ENCODE measurements at places on chromosomes 13 and 19. TPM values are rescaled to one million over a fixed set of nuclear protein-coding genes. Genes with fewer than 3 reads are reported as not detected.

DNA sequence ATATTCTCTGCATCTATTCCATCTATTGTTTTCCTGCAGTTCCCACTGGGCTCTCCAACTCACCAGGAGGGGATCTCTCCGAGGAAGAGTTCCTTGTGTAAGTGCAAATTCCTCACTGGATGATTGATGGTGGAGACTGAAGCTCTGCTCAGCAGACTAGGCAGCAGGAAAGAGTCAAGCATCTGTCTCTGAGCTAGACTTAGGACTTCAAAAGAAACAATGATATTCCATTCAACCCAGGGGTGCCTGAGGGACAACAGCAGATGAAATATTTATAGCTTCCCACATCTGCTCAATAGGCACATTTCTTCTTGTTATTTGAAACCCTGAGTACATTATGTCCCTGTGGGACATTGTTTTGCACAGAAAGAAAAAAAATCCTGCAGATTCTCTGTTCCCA, at the start of the genes OR7A5 and OR7C1:
TSS of gene OR7A5 (minus strand) at position 175 of the 400 bp plus-strand sequence. CDS start 6,944 bp downstream, outside the sequence.
TSS of gene OR7C1 (minus strand) at position 175 of the 400 bp plus-strand sequence. CDS start 35,049 bp downstream, outside the sequence.
- H3K27ac ChIP-seq = no peak within 1 kb of the TSS
- no peaks in the 10 kb centered on the region for H3K4me1 ChIP-seq
- H3K27me3 ChIP-seq = no peaks in the 10 kb centered on the region
- H3K4me3 ChIP-seq = no peak within 1 kb of the TSS
- DNase-seq = no peak

DNA sequence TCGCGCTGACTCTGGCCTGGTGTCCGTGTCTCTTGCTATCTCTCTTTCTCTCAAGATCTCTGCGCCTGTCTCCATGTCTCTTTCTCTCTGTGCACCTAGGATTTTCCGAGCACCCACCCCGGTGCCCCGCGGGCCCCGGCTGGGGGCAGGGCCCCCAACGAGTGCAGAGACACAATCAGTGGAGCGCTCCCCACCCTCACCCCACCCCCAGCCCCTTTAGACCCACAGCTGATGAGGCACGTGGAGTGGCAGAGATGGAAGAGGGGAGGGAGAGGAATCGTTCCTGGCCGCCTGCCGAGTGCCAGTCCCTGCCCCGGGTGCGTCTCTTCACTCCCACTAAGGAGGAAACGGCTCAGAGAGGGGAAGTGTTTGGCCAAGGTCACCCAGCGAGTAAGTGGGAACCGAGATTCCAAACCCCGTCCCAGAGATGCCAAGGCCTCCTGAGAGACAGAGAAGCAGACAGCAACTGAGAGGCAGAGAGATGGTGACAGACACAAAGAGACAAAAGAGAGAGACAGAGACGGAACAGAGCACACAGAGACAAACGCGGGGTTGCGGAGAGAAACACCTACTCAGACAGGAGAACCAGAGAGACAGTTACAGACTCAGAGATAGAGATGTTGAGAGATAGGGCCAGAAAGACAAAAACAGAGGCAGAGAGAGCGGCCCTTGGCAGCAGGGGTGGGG, 626 bp upstream of the BCL3 start:
- no peaks in the 10 kb centered on the region for H3K4me1 ChIP-seq
- peak; percentile 88 for DNase-seq
- peak overlapping the region; percentile 92 for H3K4me3 ChIP-seq
- H3K36me3 ChIP-seq = no peaks in the 10 kb centered on the region
- peak overlapping the region; percentile 97 for H3K27ac ChIP-seq
- no peaks in the 10 kb centered on the region for H3K27me3 ChIP-seq

The PIH1D1 gene
- 45.0 TPM for total RNA-seq

DNA sequence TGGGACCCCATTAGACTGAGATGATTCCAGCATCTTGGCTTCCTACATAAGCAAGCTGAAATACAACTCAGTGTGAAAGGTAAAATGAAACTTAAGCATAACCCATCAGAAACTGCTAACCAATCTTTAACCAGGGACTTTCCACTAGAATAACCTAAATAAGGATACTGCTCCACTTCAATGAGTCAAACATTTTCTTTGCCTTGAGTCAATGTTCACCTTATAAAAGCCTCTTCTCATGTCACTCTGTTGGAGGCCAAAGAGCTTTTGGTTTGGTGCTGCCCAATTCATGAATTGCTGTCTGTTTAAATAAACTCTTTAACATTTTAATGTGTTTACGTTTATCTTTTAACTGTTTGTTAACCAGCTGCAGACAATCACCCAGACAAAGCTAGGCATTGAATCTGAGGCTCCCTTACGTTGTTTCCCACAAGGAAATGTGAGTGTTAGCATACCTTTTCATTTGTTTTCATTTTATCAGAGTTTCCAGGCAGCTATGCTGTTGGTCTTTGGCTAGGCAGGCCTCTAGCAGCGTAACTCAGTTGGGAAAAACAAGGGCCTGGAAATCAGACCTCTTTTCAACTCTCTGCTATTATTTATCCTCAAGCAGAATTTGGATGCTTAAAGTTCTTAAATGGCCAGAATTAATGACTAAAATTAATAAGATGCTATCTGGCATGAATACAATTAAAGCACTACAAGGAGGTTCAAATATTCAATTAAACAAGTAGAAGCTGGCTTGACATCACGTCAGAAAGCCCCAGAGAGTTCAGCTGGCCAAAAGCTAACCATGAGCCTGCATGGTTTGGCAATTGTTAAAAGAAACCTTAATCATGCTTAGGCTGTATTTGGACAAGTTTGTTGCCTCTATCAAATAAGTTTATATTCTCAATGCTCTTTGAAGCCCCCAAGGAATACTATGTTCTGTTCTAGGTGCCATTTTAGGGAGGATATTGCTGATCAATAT, 200.2 kb downstream of the DCLK1 start:
- H3K4me3 ChIP-seq = no peak overlapping the region
- no peaks in the 10 kb centered on the region for H3K4me1 ChIP-seq
- no peak for DNase-seq
- H3K27ac ChIP-seq = no peak overlapping the region
- H3K27me3 ChIP-seq = no peaks in the 10 kb centered on the region

GRCh38 chr13:113905942-113906341, 42.1 kb upstream of the GAS6 start:
- no peak overlapping the region for H3K27ac ChIP-seq
- H3K27me3 ChIP-seq = no peaks in the 10 kb centered on the region
- H3K36me3 ChIP-seq = no peaks in the 10 kb centered on the region
- peaks cover 7% of the 10 kb centered on the region for H3K4me1 ChIP-seq

- H3K27me3 ChIP-seq = no peaks in the 10 kb centered on the region
- no peak overlapping the region for H3K27ac ChIP-seq
- H3K4me3 ChIP-seq = no peak overlapping the region
- H3K36me3 ChIP-seq = no peaks in the 10 kb centered on the region
- DNase-seq = no peak
These were observed 2.7 kb upstream of the SOX1 start for GRCh38 chr13:112064222-112064621.

DNA sequence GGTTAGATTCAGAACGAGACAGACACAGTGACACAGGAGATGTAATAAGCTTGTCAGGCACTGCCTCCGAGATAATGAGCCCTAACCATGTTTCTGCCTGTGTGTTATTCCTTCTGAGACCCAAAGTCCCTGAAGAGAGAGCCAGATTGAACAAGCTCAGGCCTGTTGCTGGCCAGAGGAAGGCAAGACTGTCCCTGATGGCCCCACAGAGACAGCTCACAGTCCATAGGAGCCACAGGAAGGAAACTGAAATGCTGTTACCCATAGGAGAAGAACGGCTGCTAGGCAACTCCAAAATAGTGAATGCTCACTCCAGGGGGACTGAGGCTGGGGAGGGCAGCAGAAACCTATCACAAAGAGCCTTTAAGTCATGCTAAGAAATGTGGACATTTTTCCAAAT, 31.8 kb upstream of the RFXAP start:
- no peak overlapping the region for H3K27ac ChIP-seq
- no peak for DNase-seq
- no peak overlapping the region for H3K4me3 ChIP-seq
- no peaks in the 10 kb centered on the region for H3K27me3 ChIP-seq

DNA sequence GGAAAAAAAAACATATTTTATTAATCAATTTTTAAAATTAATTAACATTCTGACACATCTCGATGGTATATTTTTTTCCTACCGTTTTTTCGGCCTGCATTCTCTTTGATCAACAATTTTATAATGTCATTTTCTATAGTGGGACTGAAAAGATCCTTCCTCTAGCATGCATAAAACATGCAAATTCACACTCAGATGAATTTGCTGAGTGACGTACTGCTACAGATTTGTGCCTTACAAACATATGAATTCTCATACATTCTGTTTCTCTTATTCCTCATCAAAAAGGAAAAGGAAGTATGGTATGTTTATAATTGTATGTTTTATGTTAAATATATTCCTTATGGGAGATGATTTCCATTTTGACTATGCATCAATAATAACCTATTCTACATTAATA, 458.2 kb downstream of the TSHZ3 start:
- DNase-seq = no peak
- no peak overlapping the region for H3K4me3 ChIP-seq
- no peaks in the 10 kb centered on the region for H3K36me3 ChIP-seq
- H3K27me3 ChIP-seq = no peaks in the 10 kb centered on the region

DNA sequence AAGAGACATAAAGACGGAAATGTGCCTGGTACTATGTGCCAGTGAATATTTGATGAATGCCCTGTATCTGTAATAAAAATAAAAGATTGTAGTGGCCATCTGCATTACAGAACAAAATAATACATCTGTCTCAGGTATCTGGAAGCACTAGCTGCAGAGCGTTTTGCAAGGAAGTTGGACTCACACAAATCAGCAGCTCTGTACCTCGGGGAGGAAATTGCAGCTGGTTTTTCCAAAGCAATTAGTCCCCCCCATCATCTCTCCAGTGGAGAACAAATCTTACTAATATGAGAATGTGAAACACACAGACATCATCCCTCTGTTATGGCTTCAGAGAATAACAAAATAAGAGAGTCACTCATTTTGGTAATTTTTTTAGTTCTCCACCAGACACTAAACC, 245.3 kb downstream of the ITGBL1 start:
- peaks cover 3% of the 10 kb centered on the region for H3K36me3 ChIP-seq
- DNase-seq = no peak
- no peak overlapping the region for H3K27ac ChIP-seq

- no peaks in the 10 kb centered on the region for H3K27me3 ChIP-seq
- no peak overlapping the region for H3K4me3 ChIP-seq
- H3K4me1 ChIP-seq = no peaks in the 10 kb centered on the region
- DNase-seq = no peak
- no peak overlapping the region for H3K27ac ChIP-seq
These were observed 204.3 kb downstream of the DNAJC15 start for GRCh38 chr13:43227721-43228120.

DNA sequence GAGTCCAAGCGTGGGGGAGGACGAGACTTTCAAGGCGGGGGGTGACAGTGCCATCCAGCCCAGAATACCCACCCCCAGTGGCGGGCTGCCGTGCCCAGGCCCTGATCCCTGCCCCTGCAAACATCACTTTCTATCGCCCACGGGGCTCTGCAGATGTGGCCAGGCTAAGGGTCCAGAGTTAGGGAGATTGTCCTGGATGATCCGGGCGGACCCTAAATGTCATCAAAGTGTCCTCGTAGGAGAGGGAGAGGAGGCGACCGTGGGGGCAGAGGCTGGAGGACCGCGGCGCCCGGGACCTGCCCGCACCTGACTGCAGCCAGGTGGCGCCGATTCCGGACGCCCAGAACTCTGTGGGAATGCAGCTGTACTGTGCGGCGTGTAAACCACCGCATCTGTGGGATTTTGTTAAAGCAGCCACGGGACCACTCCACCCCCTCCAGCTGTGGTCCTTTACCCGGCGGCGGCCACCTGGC, 32.4 kb downstream of the GJA3 start:
- H3K27ac ChIP-seq = no peak overlapping the region
- H3K27me3 ChIP-seq = no peaks in the 10 kb centered on the region
- no peaks in the 10 kb centered on the region for H3K4me1 ChIP-seq
- H3K4me3 ChIP-seq = peak overlapping the region; percentile 40

The C5AR2 gene
- 13.6 TPM for total RNA-seq

The CEACAM6 gene
- not detected for total RNA-seq

- H3K27me3 ChIP-seq = no peaks in the 10 kb centered on the region
- no peak for DNase-seq
- H3K27ac ChIP-seq = no peak overlapping the region
- H3K36me3 ChIP-seq = no peaks in the 10 kb centered on the region
These were observed 26.2 kb downstream of the OXGR1 start for GRCh38 chr13:96968027-96968426.

The FFAR2 gene
- 1.2 TPM for total RNA-seq

DNA sequence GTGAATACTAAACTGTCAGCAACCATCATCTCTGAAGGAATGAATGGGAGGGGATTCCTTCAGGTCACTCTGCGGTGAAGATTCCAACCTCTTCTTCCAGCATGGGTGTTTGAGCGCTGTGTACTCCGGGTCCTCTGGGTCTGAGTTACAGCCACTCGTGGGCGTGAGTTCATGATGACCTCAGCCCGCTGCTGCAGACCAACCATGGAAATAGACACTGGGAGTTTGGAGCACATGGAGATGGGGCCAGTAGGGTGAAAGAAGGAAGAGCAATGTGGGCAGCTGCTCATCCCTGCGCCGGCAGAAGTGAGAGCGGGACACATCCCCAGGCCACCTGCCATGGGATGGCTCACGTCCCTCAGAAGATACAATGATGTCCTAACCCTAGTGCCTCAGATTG, 16.8 kb upstream of the RAB20 start:
- no peak overlapping the region for H3K27ac ChIP-seq
- H3K27me3 ChIP-seq = no peaks in the 10 kb centered on the region
- DNase-seq = peak; percentile 30

The FUT1 gene
- total RNA-seq = 4.4 TPM

DNA sequence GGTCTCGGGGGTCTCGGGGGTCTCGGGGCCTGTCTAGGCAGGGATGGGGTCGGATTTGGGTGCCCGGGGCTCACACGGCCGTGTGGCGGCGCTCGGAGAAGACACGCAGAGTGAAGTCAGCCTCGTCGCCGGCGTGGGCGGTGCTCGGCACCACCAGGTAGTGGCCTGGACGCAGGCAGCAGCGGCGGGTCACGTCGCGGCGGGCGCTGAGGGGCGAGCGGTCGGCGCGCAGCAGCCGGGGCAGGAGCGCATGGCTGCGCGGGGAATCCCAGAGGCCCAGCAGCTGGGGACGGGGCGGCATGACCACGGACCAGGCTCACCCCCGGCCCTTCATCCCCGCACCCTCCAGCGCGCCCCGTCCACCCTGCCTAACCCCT, 8.2 kb downstream of the CAPN12 start:
- H3K27ac ChIP-seq = no peak overlapping the region
- no peak overlapping the region for H3K4me3 ChIP-seq
- DNase-seq = peak; percentile 68
- no peaks in the 10 kb centered on the region for H3K4me1 ChIP-seq

The NPHS1 gene
- total RNA-seq = not detected

All from aorta (tissue), 5 donors.